ENCODE measurements at places on chromosomes 5 and 9.

- no peak for DNase-seq
Observed at GRCh38 chr5:170262061-170263045, 29.6 kb downstream of the C5orf58 start.

GRCh38 chr5:78483809-78484521 lies 123.5 kb downstream of the SCAMP1 start:
- no peak for DNase-seq

DNA sequence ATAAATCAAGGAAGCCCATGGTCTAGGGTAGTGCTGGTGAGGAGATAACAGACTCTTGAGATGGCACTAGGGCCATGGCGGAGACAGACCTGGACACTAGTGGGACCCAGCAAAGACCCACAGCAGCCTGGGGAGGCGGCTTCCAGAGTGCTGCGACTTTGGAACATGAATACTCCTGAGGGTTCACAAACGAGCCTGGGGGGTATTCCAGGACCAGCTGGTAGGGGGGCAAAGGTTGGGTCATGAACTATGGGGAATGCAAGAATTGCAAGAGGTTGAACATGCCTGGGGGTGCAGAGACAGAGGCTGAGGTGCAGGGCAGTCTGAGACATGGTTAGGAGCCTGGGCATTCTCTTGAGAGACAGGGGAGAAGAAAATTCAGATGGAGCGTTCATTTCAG lies 43.8 kb upstream of the SPTLC1 start:
- no peak for DNase-seq

GRCh38 chr5:115530426-115530825 lies 14.1 kb downstream of the FEM1C start:
- DNase-seq: no peak

- DNase-seq: no peak
Observed at GRCh38 chr9:126389992-126390391, 63.4 kb downstream of the MVB12B start.

DNA sequence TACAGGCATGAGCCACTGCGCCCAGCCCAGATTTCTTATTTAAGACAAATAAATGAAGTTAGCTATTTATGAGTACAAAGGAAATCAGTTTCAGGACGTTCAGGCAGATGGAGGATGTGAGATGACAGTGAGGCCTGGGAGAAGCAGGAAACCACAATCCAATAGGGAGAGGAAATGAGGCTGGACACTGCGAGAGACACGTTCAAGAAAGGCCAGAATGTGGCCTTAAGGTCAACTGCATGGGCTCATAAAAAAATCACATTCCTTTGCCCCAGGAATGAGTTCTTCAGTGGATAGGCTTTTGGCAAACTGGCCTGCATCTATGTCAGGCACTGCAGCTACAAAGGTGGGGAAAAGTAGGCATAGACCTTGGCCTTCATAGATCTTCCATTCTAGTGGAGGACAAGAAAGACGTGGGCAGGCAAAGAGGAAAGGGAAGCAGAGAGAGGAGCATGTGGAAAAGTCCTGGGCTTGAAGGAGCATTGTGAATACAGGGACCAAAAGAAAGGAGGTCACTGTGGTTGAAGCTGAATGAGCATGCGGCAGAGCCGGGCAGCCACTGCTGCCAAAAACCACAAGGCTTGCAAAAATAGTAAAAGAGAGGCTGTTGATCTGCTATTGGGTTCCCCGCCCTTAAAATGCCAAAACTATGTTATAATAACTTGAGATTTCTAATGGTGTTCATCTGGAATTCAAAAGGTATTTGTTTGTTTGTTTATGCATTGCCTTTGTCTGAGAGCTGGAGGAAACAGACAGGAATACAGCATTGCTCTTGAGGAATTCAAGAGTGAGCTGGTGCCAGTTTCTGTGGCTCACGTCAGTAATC lies 133.0 kb downstream of the GNA14 start:
- DNase-seq: no peak

DNA sequence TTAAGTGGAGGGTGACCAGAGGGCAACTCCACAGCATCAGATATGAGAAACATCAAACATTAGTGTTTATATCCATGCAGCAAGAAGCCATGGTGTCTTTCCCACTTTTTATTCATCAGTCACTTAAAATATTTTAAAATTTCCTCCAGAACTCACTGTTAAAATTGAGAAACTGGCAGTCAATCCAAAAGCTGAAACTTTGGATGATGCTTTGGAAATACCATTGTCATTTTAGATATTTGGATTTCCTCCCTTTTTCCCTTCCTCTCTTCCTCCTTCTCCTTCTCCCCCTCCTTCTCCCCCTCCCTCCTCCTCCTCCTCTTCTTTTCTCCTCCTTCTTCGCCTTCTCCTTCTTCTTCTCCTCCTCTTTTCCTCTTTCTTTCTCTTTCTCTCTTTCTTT lies 33.1 kb upstream of the NTRK2 start:
- DNase-seq: no peak

GRCh38 chr5:133032852-133033742 lies 6.7 kb upstream of the ZCCHC10 start:
- no peak for DNase-seq

GRCh38 chr5:96260009-96260408 lies 173.0 kb downstream of the PCSK1 start:
- no peak for DNase-seq

GRCh38 chr9:100281066-100281465 lies 71.7 kb downstream of the TEX10 start:
- DNase-seq: no peak

DNA sequence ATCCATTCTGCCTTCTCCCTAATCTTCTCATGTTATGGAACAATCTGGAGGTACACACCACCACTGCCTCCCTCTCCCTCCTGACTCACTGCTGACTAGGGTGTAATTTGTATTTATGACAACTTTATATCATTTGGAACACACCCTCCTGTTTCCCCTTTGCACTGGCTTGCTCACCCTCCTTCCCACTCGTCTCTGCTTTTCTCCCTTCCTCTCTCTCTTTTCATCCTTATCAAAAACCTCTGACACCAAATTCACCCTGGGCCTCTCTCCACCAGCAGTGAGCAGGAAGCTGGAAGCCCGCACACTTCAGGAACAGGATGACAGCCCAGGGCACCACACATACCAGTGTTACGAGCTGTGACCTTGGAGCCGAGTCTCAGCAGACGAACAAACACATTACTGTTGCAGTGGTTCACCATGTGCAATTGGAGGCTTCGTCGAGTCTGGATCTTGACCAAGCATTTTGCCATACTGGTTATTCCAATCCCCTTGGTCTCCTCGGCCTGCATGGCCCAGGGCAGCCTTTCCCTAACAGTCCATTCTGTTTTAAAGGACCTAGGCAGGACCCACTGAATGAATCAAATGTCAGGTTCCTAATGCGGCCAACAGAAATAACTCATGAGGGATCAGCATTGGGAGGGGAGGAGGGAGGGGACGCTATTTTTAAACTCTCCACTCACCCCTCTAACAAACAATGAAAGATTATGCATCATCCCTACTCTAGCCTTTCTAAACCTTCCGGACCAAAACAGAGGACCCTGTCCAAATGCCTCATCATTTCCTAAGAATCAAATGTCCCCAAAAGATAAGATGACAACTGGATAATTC lies 203.9 kb upstream of the RASEF start:
- peak; percentile 68 for DNase-seq

DNA sequence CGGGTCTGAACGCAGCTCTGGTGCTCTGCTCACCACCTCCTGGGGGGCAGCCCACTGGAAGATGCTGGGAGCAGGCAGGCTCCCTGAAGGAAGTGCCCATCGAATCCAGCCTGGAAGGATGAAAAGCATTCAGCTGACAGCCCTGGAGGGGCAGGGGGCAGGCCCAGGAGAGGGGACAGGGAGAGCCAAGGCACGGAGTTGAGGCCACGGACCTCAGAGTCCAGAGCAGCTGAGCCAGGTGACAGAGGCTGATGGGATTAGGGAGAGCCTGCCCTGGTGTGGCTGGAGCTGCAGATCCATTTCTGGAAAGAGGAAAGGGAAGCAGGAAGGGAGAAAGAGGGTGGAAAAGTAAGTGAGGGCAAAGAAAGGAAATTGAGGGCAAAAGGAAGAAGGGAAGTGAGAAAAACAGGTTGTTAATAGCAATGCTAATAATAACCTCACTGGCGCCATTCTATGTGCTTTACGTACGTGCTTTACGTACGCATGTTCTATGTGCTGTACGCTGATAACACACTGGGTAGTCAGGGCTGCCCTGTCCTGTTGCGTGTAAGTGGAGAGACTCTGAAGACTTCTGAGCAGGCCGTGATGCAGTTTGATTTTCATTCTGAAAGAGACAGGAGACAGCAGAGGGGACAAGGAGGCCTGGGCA lies 52.6 kb downstream of the LMX1B start:
- no peak for DNase-seq

GRCh38 chr9:126449725-126450667 lies 123.4 kb downstream of the MVB12B start:
- no peak for DNase-seq

- no peak for DNase-seq
Observed at GRCh38 chr5:79297661-79298060, 61.7 kb downstream of the JMY start.

DNA sequence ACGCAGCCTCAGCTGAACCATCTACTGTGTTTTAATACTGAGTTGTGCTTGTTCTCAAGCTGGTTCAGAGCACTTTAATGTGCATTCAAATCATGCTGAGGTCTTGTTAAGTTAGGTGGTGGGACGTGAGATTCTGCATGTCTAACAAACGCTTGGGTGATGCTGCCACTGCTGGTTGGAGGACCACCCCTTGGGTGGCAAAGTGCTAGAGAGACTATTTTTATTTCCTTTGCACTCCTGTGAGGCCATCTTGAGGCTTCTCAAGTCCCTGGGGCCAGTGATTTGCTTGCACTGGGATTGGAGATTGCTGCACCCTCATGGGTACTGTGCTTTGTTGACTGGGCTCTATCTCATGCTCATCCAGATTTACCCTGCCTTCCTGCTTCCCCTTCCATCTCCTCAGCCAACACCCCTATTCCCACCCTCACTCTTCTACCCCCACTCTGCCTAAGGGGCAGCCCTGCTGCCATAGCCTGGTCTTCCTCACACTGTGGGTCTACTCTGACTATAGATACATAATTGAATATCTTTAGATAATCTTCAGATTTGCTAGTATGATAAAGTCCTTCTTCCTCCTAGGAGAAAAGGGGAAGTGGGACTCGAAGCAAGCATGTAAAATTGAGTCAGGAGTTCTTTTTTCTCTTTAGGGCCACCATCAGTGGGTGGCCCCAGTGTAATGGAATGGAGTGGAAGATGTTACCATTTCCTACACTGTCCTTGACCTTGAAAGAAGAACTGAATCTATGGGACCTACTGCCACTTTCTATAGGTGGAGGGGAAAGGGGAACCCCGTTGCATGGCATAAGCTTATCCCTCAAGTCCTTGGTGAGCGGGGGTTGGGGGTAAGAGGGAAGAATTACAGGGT lies 45.1 kb upstream of the SUB1 start:
- DNase-seq: no peak

DNA sequence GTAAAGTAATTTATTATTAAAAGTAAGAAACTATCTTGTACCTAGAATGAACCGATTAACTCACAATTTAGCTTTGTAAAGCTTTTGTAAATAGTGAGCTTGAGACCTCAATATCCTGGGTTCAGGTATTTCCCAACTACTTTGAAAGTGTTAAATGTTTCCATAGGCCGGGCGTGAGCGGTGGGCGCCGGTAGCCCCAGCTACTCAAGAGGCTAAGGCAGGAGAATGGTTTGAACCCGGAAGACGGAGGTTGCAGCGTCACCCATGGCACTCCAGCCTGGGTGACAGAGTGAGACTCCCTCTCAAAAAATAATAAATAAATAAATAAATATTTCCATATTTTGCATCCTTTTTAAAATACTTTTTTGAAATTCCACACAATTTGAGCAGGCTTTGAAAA lies 1.5 kb upstream of the ANKH start:
- DNase-seq: no peak

DNA sequence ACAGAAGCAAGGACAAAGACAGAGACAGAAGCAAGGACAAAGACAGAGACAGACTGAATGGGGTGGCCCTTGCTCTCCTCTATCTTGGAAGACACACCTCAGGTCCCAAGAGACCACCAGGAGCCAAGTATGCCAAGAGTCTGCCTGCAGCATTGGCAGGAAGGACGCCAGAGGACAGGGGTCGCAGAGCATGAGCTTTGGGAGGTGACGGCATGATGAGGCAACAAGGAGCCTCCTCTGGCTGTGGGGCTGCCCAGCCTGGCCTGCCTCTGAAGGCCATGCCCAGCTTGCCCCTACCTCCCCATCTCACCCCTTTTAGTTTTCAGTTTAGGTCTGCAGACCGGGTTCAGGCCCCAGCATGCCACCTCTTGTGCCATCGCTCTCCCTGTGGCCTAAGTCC lies 17.6 kb downstream of the PDGFRB start:
- no peak for DNase-seq

GRCh38 chr9:19699756-19700155 lies 89.1 kb downstream of the SLC24A2 start:
- no peak for DNase-seq

- no peak for DNase-seq
Observed at GRCh38 chr9:115275753-115276152, 157.8 kb upstream of the TNC start.

DNA sequence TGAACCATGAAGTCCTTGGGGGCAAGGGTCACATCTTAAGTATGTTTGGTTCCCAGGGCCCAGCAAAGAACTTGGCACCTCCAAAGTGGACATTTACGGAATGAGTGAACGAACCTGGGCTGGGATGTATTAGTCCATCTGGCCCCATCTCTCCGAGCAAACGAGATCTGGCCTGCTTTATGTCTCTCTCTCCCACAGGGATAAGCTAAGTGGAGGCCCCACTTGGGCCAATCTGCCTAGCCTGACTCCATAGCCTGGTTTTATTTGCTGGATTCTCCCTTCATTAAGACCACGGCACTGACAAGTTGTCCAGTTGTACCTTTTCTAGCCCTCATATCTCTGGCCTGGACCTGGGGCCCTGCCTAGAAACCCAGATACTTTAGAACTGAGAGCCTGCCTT lies 2.1 kb downstream of the TTLL11 start:
- DNase-seq: no peak

GRCh38 chr5:141330299-141331080 lies at the start of gene PCDHGA1:
Gene PCDHGA1, plus strand, starts transcription at chr5:141330514.
- peak; percentile 31 for DNase-seq
